ENCODE measurements at places on chromosomes 7 and 10. TPM values are rescaled to one million over a fixed set of nuclear protein-coding genes. Genes with fewer than 3 reads are reported as not detected.

The GIMAP6 gene
- total RNA-seq: 7.8 TPM

DNA sequence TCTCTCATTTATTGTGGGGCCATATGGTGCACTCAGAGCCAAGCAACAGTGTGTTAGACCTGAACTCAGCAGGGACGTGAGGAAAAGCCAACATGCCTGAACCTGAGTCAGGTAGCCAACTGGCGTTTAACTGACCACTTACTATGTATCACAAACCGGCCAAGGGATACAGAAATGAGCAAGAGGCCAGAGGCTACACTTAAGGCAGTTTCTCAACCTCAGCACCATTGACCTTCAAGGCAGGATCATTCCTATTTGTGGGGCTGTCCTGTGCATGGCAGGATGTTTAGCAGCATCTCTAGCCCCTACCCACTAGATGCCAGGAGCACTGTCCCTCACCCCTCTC is 103.5 kb upstream of the NANOS1 start:
- DNase-seq: no peak

- no peak for DNase-seq
Measured at GRCh38 chr7:34184466-34184865, 279.1 kb downstream of the BMPER start.

- DNase-seq: no peak
Measured at GRCh38 chr7:134966691-134967090, 19.6 kb upstream of the AGBL3 start.

DNA sequence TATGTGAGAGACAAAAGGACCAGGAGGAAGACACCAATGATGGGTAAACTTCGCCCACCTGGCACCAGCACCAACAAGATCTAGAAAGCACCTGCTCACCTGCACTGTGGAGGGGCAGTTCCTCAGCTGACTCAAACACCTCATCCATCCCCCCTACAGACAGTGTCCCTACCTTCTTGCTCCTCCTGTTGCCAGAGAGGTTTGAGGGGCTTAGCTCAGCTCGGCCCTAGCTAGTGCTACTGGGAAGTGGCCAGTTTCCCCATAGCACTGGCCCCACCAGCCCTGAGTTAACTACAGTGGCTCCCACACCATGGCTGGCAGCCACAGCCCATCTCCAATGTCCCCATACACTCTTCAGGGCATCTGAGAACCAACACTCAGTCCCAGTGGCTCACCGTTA is 70.8 kb downstream of the GRID1 start:
- no peak for DNase-seq

GRCh38 chr10:22723783-22724182 is 9.4 kb upstream of the PIP4K2A start:
- DNase-seq: no peak

GRCh38 chr10:481628-482027 is 207.8 kb downstream of the DIP2C start:
- DNase-seq: no peak

DNA sequence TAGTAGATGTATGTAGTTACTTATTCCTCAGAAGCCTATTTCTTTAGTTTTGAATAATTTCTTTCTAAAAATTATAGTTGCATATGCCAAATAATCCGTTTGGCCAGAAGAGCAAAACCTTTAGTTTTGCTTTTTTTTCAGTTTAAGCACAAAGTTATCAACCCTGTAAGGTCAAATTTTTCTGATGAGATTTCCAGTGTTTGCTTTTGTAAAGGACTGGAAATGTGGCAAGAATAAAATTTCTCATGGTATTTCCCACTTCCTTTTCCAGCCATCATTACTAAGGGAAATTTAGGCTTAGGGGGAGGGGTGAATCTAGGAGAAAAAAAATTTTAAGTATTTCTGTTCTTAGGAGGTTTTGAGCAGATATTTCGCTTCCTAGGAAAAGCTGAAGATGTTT is 7.6 kb downstream of the CALD1 start:
- no peak for DNase-seq

The HOGA1 gene
- total RNA-seq: 40.3 TPM

The C7orf57 gene
- total RNA-seq: not detected
